ENCODE measurements at places on chromosomes 5 and 9.

- no peak for DNase-seq
These were observed 338.2 kb upstream of the TARS1 start for GRCh38 chr5:33102551-33102950.

GRCh38 chr9:87527211-87527916 lies 29.7 kb downstream of the DAPK1 start:
- no peak for DNase-seq

GRCh38 chr5:172106511-172107356 lies 81.3 kb downstream of the STK10 start:
- peak; percentile 26 for DNase-seq

DNA sequence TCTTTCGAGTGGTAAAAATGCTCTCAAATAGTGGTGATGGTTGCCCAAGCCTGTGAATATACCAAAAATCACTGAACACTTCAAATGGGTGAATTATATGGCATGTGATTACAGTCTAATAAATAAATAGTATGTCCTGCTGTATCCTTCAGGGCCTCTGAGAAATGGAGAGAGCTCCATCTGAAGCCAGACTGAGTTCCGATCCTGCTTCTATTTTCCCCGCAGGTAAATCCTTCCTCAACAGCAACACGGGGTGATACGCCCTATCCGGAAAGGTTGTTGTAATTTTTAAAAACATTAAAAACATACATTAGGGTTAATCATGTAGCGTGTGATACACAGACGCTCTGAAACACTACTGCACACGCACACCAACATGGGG lies 695 bp upstream of the SNAPC3 start:
- no peak for DNase-seq

- no peak for DNase-seq
These were observed 43.0 kb upstream of the HSD17B4 start for GRCh38 chr5:119409235-119409815.

DNA sequence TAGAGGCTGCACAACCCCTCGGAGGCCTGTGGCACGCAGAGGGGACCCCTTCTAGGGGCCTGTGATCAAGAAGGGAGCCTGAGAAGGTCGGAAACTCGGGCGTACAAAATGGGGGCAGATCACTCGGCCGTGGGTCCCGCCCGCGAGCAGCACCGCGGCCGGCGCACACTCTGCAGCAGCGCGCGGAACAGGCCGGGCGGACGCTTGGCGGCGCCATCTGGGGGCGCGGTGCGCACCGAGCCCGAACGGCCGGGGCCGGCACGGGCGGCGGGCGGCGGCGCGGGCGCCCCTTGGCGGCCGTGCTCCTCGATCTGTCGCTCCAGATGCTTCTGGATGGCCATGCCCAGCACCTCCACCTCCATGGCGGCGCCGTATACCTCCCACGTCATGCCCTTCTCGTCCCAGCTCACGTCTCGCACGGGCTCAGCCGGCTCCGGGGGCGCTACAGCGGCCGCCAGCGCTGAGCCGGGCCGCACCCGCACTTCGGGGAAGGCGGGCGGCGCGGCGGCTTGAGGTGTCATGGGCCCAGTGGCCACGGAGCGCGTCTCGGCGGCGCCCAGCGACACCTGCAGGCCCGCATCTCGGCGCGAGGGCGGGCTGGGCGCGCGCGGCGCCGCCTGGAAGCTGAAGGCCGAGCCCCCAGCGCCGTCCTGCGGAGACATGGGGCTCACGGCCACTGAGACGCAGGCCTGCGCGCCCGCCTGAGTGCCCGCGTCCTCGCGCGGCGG lies 13.1 kb downstream of the GPRIN1 start:
- peak; percentile 50 for DNase-seq

GRCh38 chr5:109247986-109248385 lies 161.8 kb downstream of the PJA2 start:
- DNase-seq = no peak

- DNase-seq = no peak
These were observed 275.2 kb downstream of the SMARCA2 start for GRCh38 chr9:2290382-2290781.

DNA sequence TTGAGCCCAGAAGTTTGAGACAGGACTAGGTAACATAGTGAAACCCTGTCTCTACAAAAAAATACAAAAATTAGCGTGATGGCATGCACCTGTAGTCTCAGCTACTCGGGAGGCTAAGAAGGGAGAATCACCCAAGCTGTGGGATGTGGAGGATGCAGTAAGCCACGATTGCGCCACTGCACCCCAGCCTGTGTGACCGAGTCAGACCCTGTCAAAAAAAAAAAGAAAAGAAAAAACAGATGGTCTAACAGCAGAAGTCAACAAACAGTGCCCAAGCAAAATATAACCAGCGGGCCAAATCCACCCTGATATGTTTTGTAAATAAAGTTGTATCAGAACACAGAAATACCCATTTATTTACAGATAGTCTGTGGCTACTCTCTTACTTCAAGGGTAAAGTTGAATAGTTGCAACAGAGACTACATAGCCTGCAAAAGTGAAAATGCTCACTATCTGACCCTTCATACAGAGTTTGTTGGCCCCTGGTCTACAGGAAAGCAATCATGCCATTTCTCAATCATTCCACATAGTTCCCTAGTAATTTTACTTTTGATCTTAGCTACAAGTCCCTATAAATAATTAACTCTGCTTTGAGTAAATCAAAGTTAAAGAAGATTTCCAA lies 383.7 kb downstream of the TLE1 start:
- DNase-seq = no peak

- no peak for DNase-seq
These were observed 229.6 kb upstream of the IRX2 start for GRCh38 chr5:2981035-2981434.

DNA sequence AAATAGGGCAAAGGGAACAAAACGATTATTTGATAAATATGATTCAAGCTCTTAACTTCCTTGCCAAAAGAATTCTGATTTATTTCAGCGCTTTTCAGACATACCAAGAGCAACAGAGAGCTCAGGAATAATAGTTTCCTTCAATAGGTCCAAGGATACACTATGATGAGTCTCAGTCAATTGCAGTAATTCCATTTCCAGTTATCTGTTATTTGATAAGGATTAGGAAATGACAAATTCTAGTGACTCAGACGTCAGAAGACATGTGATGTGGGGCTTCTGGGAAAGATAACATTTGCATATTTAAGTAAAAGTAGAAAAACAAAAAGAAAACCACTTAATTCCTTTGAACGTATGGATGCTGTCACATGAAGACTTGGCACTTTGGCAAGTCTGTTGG lies 1250.8 kb upstream of the CDH18 start:
- no peak for DNase-seq

DNA sequence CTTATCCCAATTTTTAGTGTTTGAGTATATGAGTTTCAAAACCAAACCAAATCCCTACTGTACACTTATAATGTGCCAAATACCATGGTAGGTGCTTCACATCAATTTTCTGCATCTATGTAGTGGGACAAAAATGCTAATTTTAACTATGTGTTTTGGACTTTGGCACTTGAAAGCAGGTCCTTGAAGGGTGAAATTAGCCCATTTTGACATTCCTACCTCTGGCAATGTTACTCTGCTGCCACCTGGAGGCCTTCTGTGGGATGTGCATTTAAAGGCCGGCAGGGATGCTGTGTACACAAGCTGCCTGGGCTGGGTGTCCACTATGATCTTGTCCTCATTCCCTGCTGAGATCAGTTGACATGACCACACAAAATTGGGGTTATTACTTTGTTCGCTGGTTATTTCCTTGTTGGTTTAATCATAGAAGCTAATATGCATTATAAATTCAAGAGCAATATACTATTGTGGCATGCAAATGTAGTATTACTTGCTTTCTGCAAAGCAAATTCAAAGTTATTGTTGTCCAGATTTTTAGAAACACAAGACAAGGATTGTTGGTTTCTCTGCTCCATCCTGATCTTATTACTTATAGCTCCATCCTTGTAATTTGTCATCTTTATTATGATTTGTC lies 166.8 kb downstream of the ARHGEF28 start:
- peak; percentile 31 for DNase-seq

DNA sequence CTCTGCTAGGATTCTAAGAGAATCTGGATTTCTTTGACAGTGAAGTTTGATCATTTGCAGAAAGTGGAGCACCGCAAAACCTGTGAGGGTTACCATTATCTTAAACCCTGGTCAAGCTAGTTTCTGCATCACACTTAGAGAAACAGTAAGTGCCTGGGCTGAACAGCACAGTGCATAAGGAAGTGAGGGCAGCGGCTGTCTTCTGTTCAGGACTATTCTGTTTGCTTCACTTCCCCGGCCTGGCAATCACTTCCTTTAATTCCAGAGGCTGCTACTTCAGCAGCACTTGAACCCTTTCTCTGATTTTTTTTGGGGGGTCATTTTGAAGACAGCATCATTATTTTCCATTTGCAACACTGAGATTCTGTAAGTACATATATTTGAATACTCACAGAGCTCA lies 32.0 kb downstream of the SEMA6A start:
- DNase-seq = no peak

GRCh38 chr5:41772056-41772455 lies 98.2 kb downstream of the OXCT1 start:
- DNase-seq = no peak

DNA sequence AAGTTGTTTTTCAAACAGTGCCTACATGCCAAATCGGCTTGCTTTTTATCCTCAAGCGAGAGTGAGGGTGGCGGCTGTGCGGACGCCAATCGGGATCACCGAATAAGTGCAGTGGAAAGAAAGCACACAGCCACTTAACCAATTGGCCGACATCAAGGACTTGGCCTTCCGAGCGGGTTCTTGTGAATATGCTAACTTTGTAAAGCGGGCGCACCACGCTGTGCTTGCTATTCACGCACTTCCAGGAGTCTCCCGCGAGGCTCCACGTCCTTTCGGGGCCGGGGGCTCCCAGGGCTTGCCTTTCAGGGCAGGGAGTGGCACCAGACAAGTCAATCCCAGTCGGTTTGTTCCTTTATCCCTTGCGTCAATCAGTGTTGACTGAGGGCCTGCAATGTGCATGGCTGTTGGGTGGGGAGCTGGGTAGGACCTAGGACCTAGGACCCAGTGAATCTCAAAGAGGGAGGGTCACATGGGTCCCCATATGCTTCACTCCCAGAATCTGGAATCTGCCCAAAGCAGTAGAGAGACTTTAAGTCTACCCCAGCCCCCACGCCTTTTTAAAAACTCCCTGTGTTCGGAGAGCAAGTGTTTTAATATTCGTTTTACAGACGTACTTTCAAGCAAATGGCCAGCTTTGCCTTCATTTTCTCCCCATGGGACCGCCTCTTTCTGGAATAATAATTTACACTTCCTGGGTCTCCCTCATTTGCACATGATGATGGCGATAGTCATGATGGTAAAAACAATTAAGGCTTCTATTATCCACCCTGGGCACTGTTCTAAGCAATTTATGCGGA lies 2.0 kb upstream of the GCNT4 start:
- DNase-seq = no peak

DNA sequence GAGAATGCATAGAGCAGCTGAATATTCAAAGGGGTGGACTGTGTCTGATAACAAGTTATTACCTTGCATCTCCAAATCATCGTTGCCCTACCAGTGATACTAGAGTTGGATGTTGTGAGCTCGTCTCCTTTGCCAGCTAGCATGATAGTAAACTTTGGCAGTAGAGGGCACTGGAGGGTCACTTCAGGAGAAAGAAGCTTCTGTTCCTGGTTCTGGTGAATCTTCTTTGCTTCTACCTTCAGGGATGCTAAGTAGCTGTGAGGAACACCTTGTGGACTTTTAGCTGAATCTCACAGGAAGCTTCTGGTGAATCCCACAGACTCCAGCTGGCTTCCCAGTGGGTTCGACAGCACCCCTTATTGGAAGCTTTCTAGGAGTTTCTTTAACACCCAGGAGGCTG lies 626.6 kb upstream of the SGCD start:
- DNase-seq = no peak
